ENCODE measurements at places on chromosomes 12 and 14.
A peak's percentile ranks its signal among the peaks of the same experiment; 100 is the strongest.

DNA sequence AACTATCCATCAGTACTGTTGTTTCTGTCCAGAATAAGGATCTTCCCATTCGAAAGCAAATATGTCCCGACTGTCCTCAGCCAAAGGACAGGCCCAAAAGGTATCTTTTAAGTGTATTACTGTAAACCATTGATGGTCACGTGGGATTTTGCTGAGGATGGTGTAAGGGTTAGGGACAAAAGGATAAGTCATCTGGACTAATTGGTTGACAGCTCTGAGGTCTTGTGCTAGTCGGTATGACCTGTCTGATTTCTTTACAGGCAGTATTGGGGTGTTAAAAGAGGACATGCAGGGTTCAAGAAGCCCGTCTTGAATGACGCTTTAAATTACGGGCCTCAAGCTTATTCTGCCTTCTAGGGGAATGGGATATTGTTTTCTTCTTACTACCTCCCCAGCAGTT is 24.4 kb downstream of the CLEC2A start:
- no peak for DNase-seq

DNA sequence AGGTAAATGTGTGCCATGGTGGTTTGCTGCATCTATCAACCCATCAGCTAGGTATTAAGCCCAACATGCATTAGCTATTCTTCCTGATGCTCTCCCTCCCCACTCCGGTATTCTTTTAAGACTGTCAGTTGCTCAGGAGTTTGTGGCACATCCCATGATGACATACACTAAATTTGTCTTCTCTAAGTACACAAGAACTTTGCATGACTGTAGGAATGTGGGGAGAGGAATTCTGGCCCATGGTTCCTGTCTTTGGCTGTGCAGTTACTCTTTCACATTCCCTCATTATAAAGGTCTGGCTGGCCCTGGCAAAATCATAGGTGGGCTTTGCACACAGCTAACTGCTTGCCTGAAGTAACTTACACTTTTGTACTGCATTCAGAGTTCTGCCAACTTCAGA is 30.3 kb downstream of the HMGA2 start:
- DNase-seq: no peak

DNA sequence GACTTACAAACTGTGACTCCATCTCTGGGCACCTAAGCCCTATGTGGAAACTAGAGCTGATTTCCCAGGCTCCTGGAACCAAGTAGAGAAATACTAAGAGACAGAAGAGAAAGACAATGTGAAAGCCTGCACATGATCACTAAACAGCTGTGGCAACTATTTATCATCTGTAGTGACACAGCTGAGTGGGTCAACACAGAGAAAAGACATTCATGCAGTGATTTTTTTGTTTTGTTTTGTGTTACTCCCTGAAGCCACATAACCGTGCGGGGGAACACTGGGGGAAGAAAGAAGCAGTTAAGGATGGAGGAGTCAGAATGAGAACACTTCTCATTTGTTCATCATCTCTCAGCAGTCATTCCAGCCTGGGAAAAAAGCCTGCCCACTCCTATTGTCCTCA is 1.5 kb downstream of the PRR4 start:
- DNase-seq: no peak

DNA sequence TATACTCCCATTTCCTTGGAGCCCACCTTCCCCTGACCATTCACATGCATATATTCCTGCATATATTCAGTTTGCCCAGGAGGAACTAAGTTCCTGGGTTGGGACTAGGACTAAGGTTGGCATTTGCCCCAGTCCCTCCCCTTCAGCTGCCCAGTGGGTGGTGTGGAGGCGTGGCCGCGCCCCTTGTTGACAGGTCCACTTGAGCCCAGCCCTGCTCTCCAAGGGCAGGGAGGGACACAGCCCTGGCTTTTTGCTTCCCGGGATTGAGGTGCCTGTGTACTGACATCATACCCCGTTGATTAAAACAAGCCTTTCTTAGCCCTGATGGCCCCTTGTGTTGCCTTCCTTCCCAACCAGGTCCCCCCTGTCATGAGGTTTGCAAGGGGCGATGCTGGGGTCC is 7.3 kb downstream of the ERBB3 start:
- DNase-seq: no peak

DNA sequence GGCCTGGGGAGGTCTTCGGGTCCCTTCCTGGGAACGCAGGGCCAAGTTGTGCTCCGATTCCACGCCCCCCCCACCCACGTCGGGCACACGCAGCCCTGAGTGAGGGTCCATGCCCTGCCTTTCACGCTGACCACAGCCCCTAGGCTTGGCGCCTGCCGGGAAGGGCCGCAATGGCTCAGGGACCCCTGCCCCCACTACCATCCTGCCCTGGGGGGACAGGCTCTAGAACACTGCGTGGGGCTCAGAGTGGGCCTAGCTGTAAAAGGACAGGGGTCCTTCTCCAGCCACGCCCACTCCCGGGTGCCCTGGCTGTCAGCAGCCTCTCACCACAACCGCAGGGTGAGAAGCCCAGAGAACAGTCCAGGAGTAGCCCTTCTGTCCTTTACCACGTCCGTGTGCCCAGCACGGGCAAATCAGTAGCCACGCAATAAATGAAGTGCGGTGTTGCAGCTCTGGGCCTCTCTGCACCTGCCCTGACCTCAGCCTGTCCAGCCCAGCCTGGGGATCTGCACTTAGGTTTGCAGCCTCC is 9.4 kb upstream of the GPR68 start:
- no peak for DNase-seq

DNA sequence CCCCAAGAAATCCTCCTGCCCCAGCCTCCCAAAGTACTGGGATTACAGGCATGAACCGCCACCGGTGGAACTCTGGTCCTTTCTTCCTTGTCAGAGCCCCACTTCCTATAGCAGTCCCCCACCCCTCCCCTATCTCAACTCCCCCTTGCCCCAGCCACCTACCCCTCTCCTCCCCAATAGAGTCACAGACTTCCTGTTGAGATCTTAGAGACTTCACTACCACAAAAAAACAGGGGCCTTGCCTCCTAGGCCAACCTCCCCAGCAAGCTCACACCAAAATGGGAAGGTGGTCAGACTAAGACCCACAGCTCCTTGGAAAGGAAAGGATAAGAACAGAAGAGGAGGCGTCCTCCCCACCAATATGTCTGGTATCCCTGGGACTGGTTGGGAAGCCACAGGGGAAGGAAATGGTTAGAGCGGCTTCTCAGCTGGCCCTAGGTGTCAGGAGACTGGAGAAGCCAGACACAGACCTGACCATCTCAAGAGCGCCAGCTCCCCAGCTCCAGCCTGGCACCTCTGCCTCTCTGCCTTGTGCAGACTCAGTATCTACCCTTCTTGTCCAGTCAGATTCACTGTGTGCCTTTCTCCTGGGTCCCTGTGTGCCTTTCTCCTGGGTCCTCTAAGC is 8.5 kb downstream of the ITGB7 start:
- DNase-seq: peak; percentile 6

DNA sequence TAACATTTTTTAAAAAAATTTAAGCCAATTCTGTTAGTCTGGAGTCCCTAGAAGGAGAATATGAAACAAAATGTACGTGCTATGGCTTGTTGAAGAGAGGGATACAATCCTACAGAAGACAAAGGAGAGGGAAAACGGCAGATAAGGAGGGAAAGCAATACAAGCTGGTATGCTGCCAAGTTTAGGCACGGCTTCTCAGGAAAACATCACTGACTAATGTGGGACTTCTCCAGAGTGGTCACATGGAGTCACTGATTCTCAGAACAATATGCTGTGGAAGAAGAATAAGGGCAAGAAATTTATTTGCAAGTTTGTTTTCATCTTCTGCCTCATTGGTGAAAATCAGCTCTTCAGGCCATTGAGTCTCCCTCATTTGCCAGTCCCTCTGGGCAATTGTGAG is 22.9 kb upstream of the NR1H4 start:
- no peak for DNase-seq

DNA sequence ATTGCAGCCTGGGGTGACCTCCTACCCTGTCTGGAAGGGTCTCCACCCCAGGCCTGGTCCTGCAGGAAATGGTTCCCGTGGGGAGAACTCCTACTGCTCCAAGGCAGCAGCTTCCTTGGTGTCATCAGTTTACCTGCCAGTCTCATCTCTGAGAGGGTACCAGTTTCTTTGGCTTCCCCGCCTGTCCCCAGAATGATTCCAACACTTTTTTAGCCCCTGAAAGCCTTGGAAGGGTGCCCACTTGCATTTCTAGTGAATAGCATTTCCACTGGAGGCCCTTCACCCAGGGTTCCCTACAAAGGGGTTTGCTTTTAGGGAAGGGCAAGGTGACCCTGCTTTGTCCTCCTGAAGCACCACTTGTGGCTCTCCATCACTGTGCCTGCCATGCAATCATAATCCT is 284.3 kb downstream of the ZFP36L1 start:
- no peak for DNase-seq

GRCh38 chr14:52538623-52539022 is 13.7 kb downstream of the TXNDC16 start:
- DNase-seq: peak; percentile 55

GRCh38 chr12:88273875-88274274 is 131.8 kb downstream of the TMTC3 start:
- no peak for DNase-seq

DNA sequence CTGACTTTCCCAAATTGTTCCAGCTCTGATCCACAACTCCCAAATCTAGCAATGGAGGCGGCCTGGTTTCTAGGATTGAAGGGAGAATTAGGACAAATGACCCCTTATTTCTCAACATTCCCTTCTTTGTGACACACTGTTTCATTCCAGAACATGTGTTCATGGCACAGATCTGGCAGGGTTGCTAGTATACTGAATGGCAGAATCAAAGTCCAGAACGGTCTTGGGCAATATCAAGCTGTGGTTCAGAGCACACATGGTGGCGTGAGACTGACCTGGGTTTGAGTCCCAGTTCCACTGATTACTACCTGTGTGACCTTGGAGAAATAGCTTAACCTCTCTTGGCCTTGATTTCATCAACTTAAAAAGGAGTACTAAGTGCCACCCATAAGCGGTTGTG is 152.5 kb downstream of the SAMD4A start:
- DNase-seq: no peak

DNA sequence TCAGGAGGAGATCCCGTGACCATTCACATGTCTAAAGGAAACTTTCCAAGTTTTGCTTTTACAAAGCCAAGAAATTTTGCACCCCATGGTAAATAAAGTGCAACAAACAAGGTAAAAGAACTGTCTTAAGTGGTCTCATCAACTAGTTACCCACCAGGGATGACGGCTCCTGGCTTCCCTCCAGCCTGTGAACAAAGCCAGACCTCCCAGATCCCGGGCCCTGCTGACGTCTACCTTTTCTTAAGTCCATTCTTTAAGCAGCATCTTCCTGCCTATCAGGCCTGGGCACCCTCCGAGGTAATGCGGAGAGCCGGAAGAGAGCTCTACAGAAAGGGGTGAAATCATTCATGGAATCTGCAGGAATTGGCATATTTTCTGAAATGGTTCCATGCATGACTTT is 58.0 kb upstream of the DAAM1 start:
- no peak for DNase-seq

- no peak for DNase-seq
These were observed 16.3 kb upstream of the C14orf180 start for GRCh38 chr14:104563191-104563741.

DNA sequence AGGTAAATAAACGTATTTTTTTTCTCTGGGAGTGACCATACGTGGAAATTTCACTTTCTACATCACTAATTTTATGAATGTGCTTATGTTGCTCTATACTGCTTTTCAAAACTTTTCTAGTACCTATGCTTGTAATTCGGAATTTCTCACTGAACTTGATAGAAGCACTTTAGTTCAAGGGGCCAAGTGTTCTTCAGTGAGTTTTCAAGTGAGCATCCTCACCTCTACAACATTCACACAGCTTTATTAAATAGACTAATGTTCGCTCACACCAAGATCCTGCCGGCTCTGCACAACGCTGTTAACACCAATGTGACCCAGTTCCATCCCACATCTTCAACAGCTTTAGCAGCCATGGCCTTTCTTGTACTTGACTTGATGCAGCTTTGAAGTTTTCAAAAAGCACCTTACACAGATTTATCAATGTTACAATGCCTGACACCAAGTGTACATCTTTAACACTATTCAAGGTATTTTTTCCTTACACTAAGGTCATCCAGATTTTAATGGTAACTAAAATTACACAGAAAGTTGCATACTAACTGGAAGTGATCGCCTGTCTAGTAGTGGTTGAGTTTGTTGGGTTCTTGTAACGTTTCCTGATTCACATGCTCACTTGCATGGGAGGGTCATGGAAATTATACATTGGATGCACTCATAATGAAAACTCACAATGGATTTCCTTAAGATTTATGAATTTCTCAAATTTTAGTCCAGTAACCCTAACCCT is 4.5 kb downstream of the UBC start:
- DNase-seq: no peak

- no peak for DNase-seq
These were observed 92.3 kb downstream of the KCNK13 start for GRCh38 chr14:90154110-90154509.

DNA sequence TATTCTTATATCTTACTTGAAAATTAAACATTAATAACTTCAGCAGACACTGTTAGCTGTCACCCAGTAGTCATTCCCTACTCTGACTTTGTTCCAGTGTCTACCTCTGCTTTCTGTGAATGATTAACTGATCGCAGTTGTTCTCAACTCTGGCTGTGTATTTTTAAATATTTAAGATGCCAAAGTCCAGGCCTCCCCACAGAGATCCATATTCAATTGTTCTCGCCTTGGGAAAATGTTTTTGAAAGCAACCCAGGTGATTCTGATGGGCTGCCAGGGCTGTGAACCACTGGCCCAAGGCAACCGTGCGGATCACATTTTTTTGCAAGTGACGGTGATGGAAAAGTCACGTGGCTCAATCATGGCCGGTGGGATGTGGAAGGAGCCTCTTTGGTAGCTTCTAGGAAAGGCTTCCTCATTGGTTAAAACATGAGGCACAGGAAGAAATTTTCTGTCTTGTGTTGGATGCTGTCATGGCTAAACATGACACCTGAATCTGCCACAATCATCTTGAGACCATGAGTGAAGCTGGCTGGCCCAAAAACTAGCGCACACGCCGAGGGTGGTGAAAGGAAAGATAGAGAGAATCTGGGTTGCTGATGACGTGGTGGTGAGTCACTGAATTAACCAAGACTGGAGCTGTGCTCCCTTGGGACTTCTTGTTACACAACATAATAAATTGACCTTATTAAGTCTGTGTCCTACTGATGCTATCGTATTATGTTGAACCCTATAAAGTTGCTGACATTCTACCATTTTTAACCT is 37.2 kb downstream of the RDH12 start:
- peak; percentile 66 for DNase-seq

DNA sequence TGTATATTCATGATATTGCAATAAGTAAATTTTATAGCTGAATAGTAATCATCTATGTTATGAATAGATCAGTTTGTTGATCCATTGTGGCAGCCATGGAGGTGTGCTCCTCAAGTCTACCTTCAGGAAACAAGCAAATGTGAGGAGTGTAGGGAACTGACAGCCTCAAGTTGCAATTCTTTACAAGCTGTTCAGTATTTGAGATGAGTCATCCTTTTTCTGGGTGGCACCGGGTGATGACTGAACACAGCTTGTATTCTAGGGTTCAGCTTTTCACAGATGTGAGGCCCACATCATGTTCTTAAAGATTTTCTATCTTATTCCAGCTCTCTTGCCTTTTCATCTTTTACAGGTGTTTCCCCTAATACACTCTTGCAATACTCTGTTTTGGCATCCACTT is 452.4 kb downstream of the KCNH5 start:
- DNase-seq: no peak

- DNase-seq: peak; percentile 8
These were observed 254.0 kb upstream of the ATP2B1 start for GRCh38 chr12:89962648-89963047.

GRCh38 chr14:61140872-61141271 is 140.3 kb downstream of the TMEM30B start:
- DNase-seq: peak; percentile 23

Measured in MV-4-11 (cell line).